ENCODE measurements at places on chromosomes 7 and 10.
A peak's percentile ranks its signal among the peaks of the same experiment; 100 is the strongest.

- no peak for DNase-seq
Measured at GRCh38 chr10:124944982-124945381, 3.1 kb downstream of the ZRANB1 start.

GRCh38 chr7:129279757-129280156, 54.9 kb downstream of the AHCYL2 start:
- no peak for DNase-seq

- no peak for DNase-seq
Measured at GRCh38 chr7:114413761-114414155, 857 bp upstream of the FOXP2 start.

- no peak for DNase-seq
Measured at GRCh38 chr7:155058896-155059295, 11.2 kb upstream of the HTR5A start.

DNA sequence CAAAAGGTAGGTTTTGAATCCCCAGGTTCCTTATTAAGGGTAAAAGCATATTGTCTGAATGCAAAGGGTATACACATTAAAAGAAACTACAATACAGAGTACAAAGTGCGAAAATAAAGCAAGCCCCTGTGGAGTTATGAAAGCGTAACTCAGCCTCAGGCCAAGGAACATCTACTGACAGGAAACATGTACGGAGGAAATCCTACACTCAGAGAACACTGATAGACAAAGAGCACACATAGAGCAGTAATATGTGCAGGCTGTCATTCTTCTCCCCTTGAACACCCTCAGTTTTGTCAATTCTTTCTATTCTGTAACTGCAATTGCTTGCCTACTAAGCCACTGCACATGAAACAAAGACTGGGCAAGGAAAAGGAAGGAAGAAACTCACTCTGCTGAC, 150.2 kb downstream of the DGKB start:
- no peak for DNase-seq

GRCh38 chr10:37976880-37977203, 395 bp upstream of the ZNF25 start:
- no peak for DNase-seq

DNA sequence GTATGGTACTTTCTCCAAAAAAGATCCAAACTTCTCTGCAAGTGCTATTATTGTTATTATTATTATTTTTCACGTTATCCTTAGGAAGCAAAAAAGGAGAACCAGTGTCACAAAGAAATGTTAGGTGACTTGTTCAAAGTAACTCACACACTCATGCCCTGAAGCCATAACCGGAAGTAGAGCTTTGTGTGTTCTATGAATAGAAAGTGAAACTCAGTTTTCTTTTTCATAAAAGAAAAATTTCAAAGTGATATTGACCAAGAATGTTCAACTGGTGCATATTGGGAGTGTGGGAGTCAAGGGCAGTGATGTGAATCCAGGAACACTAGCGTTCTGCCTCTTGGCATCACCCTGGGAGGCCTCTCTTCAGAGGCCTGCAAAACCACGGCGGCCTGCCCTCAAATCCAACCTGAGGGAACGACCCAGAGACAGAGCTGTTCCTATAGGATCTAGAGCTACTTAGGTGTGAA, 106.1 kb downstream of the PRKCQ start:
- peak; percentile 61 for DNase-seq
